Activated T-cell treated with anti-CD3 and anti-CD28 coated beads, Interleukin-2, amount 50 U/mL, for 72 hours (primary cell): ENCODE measurements at places on chromosomes 12 and 14. TPM values are rescaled to one million over a fixed set of nuclear protein-coding genes. Genes with fewer than 3 reads are reported as not detected.

The PLA2G1B gene
- not detected for total RNA-seq

GRCh38 chr12:55765736-55766290 is 22.9 kb downstream of the GDF11 start:
- DNase-seq = no peak

- DNase-seq = no peak
These were observed 1.0 kb downstream of the HOMEZ start for GRCh38 chr14:23284654-23285529.

- DNase-seq = no peak
These were observed 57.0 kb downstream of the NCOR2 start for GRCh38 chr12:124510301-124510970.

DNA sequence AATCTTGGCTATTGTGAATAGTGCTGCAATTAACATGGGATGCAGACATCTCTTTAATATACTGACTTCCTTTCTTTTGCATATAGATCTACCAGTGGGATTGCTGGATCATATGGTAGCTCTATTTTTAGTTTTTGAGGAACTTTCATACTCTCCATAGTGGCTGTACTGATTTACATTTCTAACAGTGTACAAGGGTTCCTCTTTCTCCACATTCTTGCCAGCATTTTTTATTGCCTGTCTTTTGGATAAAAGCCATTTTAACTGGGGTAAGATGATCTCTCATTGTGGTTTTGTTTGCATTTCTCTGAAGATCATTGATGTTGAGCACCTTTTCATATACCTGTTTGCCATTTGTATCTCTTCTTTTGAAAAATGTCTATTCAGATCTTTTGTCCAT is 8.4 kb downstream of the AMDHD1 start:
- DNase-seq = no peak

GRCh38 chr14:96284008-96284407 is 28.0 kb downstream of the BDKRB1 start:
- no peak for DNase-seq

DNA sequence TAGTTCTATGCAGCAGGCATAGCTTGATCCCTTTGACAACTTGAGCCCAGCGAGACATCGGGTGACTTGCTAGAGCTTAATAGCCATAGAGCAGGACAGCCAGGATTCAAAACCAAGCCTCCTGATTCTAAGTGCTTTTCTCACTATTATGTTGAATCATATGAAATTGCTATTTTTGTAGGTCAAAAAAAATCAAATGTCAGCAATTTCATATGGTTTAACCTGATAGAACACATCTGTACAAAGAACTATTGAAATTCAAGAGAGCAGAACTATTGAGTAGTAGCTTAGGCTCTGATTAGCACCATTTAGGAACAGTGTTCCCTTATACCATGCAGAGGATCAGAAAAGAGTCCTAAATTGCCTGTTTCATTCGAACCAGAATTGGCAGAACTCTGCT is 132.0 kb downstream of the EMP1 start:
- no peak for DNase-seq

GRCh38 chr12:127675936-127676335 is 591.0 kb upstream of the TMEM132C start:
- no peak for DNase-seq

GRCh38 chr12:88247241-88247643 is 105.1 kb downstream of the TMTC3 start:
- DNase-seq = no peak

DNA sequence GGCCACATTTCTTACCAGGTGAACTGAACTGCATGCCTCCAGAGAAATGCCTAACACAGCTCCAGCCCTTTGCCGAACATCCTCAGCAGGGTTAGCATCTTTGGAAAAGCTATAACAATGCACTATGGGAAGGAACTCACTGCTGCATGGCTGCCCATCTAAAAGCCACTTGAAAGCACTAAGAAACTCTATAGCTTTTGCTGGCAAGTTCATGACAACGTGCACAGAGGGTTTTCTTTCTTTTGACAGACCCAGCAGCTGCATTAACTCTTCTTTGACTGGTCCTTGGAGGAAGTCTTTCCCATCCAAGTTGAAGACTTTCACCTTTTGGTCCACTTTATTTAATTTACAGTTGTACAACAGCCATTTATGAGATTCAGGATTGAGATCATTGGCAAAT is 5.3 kb downstream of the TRMT5 start:
- no peak for DNase-seq

GRCh38 chr12:62003701-62004100 is 256.5 kb upstream of the USP15 start:
- no peak for DNase-seq

- DNase-seq = no peak
These were observed 247.6 kb downstream of the EMP1 start for GRCh38 chr12:13444076-13444475.

GRCh38 chr12:19003987-19004619 is 125.4 kb upstream of the PLEKHA5 start:
- DNase-seq = no peak

DNA sequence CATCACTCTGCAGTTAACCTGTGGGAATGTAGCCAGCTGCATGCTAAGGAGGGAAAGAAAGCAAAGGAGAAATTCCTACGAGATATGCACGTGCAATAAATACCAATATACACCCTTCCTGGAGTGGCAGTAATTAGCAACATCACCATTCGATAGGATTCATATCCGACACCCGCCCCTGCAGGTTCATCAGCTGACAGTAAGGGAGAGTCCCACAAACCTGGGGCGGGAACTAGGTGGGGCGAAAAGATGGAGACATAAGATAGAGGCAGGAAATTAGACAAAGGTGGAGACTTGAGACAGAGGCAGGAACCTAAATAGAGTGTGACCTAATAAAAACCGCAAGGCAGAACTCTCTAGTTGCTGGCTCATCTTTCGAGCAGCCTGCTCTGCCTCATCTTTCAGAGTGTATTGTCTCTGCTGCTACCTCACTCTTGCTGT is 51.6 kb downstream of the PLEKHG3 start:
- DNase-seq = peak; percentile 25
